Smooth muscle cell of the pulmonary artery (primary cell): ENCODE measurements at places on chromosomes 11 and 22. TPM values are rescaled to one million over a fixed set of nuclear protein-coding genes. Genes with fewer than 3 reads are reported as not detected.

RIBC2 gene
- total RNA-seq = 0.20 and 0.46 TPM in 2 replicates

HORMAD2 gene
- total RNA-seq = not detected in 2 replicates

OR6M1 gene
- not detected in 2 replicates for total RNA-seq

MIAT gene
- 0.63 and 0.72 TPM in 2 replicates for total RNA-seq

OR51A7 gene
- total RNA-seq = not detected in 2 replicates

MMP7 gene
- total RNA-seq = not detected in 2 replicates

EI24 gene
- 96.2 and 98.4 TPM in 2 replicates for total RNA-seq

PIK3IP1 gene
- total RNA-seq = 28.9 and 29.4 TPM in 2 replicates

TEX12 gene
- total RNA-seq = 0.20 TPM in 1 of 2 replicates, not detected in the other

MS4A12 gene
- not detected in 2 replicates for total RNA-seq

RBMXL2 gene
- not detected in 2 replicates for total RNA-seq

OR52A1 gene
- total RNA-seq = not detected in 2 replicates

MUC6 gene
- not detected in 2 replicates for total RNA-seq

CEP126 gene
- 1.9 and 4.3 TPM in 2 replicates for total RNA-seq

LYVE1 gene
- 0.23 and 4.6 TPM in 2 replicates for total RNA-seq

OR52I2 gene
- not detected in 2 replicates for total RNA-seq

KCNJ1 gene
- total RNA-seq = not detected in 2 replicates

SLC29A2 gene
- total RNA-seq = 0.36 and 0.78 TPM in 2 replicates

OR51F1 gene
- not detected in 2 replicates for total RNA-seq

NRXN2 gene
- 8.0 and 92.7 TPM in 2 replicates for total RNA-seq

SLC22A8 gene
- total RNA-seq = not detected in 2 replicates

RHOD gene
- total RNA-seq = 9.1 and 10.6 TPM in 2 replicates

IRAG1 gene
- total RNA-seq = 40.8 and 69.0 TPM in 2 replicates

SEZ6L gene
- 0.03 TPM in 1 of 2 replicates, not detected in the other for total RNA-seq

PGA5 gene
- total RNA-seq = 0.65 TPM in 1 of 2 replicates, not detected in the other

RAB3IL1 gene
- total RNA-seq = 11.0 and 11.8 TPM in 2 replicates

LIN7C gene
- 36.8 and 50.1 TPM in 2 replicates for total RNA-seq

OR5A1 gene
- not detected in 2 replicates for total RNA-seq

DBX1 gene
- total RNA-seq = not detected in 2 replicates

CTTN gene
- total RNA-seq = 320 and 445 TPM in 2 replicates

NLRP10 gene
- 3.5 and 6.7 TPM in 2 replicates for total RNA-seq

THY1 gene
- 89.7 and 92.0 TPM in 2 replicates for total RNA-seq
